Stimulated activated effector memory CD8-positive, alpha-beta T cell treated with anti-CD3 and anti-CD28 coated beads, Interleukin-12 subunit alpha, Interleukin-12 subunit beta, amount 100 ng/mL, for 72 hours (primary cell): ENCODE measurements at places on chromosomes 13 and 19.

DNA sequence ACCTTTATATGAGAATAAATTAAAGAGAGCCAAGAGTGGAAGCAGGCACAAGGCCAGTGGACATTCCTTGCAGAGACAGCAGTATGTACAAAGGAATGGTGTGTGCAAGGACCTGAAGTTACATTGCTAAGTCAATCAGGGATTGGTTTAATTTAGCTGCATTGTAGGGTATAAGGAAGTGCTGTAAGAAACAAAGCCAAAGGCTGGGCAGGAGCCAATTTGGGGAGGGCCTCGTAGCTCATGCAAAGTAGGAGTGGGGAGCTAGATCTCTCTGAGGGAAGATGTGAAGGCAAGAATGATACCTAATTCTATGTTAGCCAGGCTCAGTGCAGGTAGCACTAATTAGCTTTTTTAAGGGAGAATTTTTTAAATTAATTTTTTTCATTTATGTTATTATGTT, 76.7 kb downstream of the SLAIN1 start:
- DNase-seq: no peak

DNA sequence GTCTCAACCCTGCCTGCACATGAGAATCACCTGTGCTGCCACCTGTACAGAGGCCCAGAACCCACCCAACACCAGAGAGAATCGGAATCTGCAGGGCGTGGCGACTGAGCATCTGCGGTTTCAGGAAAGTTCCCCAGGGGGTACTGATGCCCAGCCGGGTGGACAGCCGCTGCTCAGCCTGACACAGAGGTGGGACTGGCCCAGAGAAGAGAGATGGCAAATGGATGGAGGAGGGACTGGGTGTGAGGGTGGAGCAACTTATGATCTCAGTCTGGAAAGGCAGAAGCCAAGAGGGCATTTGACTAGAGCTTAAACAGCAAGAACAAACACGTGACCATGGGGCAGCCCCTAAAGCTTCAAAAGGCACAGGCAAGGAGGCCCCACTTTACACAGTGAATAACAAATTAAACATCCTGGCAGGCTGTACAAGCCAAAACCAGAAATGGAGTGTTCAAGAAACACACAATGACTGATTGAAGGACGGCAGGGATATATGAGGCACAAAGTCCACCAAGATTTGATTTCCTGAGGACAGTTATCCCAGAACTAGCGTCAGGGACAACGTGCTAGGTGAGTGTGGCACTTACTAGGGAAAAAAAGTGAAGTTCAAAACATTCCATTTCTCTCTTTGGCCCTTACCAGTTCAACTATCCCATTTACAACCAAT, 3.1 kb downstream of the RANBP3 start:
- DNase-seq: no peak

- DNase-seq: no peak
Measured at GRCh38 chr19:54448040-54448773, 792 bp upstream of the LENG8 start.

GRCh38 chr13:60431108-60431700, 34.2 kb downstream of the TDRD3 start:
- DNase-seq: no peak

- no peak for DNase-seq
Measured at GRCh38 chr13:90232291-90232690, 1115.2 kb upstream of the MIR17HG start.

DNA sequence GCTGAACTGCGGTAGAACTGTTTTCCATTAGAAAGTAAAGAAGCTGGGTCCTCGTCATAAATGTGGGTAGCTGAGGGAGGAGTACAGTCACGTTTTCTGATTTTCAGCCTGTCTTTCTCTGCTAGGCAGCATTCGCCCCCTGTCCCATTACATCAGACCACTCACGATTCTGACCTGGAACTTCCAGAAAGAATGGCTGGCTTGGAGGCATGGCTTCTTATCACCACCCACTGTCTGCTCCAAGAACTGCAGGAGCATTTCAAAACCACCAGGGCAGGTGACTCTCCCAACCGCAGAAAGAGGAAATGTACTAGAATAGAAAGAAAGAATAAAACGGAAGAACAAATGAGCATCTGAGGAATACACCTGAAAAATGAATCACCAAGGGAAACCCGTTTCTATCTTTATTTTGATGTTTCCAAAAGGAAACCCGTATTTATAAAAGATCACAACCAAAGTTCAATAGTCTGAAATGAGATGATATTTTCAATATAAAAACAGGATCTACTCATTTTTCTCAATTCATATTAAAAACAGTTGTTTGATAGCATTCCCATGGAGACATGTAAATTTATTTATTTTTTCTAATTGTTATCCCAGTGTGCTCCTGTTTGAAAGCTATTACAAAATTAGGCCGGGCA, 22.1 kb upstream of the POMP start:
- no peak for DNase-seq

GRCh38 chr19:38502410-38503076, 69.1 kb downstream of the RYR1 start:
- no peak for DNase-seq

DNA sequence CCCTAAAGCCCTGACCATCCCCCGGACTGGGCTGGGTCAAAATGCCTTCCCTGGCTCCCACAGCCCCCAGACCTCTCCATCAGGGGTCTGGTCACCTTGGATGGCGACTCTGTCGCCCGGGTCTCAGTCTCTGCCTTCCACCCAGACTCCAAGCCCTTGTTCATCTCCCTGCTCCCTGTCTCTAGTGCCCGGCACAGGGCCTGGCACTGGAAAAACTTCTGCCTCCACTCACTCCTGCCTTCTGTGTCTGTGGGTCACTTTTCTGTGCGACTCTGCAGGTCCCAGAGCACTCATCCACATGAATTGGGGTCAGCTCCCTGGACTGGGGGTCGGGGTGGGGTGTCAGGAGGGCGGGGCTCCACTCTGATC, 1.1 kb downstream of the ZNF787 start:
- no peak for DNase-seq

GRCh38 chr19:39140594-39140993, 15.0 kb downstream of the PAK4 start:
- no peak for DNase-seq

GRCh38 chr13:61795580-61795979, 379.9 kb upstream of the PCDH20 start:
- DNase-seq: no peak

DNA sequence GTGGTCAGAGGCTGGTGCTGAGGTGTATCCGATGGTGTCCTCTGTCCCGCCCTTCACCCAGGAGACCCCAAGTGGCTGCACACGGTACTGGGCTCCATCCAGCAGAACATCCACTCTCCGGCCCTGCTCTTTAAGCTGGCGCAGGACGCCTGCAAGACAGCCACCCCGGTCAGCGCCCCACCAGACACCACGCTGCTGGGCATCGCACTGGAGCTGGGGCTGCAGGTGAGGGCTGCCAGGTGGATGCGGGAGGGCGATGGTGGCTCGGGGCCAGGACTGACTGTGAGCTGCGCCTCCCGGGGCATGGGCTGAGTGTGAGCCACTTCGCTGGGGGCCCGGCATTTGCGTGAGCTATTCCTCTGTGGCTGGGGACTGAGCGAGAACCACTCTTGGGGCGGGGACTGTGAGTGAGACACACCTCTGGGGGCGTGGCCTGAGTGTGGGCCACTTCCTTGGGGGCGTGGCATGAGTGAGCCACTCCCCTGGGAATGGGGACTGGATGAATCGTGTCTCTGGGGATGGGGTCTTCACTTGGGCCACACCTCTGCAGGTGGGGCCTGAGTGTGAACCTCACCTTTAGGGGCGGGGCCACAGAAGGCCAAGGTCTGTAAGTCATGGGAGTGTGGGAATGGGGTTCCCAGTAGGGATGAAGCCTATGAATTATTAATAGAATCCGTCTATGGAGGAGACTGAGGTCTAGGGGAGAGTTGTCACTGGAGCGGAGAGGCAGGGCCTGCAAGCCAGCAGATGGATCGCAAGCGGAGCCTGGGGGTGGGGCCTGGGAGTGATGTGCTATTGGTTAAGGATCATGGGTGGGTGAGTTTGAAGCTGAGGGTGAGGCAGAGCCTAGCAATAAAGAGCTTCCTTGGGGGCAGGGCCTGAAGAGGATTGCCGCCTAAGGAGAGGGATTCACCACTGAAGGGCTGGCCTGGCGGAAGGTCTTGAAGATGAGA, 30.5 kb downstream of the ZSWIM4 start:
- DNase-seq: no peak

DNA sequence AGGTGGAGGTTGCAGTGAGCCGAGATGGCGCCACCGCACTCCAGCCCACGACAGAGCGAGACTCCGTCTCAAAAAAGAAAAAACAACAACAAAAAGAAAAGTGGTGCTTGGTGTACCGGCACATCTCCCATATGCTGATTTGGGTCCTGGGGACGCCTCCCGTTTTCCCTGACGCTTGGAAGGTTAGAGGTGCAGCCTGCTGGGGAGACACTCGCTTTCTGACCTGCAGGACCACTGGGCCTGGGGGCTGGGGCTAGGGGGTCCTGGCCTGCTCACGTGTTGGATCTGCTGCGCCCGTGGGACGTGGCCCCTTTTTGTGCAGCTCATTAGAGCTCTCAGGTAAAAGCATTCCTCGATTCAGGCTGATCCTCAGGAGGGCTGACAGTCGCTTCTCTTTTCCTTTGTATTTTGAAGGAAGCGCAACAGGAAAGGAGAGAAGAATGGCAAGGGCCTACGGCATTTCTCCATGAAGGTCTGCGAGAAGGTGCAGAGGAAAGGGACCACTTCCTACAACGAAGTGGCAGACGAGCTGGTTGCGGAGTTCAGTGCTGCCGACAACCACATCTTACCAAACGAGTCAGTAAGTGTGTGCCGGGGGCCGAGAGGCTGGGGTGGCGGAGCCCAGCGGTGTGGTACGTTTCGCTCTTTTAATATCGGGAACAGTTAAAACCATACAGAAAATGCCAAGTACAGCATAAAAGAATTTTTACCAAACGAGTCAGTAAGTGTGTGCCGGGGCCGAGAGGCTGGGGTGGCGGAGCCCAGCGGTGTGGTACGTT, 25.1 kb downstream of the ATP4B start:
- DNase-seq: no peak

DNA sequence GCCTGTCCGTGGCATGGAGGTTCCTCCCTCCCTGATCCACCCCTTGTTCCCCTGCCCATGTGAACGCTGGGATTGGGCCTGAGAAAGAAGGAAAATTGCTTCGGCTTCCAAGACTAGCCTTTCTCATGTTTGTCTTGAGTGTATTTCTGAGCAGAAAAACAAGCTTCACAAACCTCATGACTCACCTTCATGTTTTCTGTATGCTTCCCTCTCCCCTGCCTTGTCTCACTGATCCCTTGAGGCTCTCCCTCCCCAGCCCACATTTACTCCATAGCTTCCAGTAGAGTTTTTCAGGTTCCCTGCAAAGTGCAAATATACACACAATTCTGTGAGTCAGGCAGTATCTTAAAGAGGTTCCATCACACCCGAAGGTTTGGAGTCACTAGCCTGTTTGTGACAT, 572.4 kb downstream of the UQCRFS1 start:
- no peak for DNase-seq

DNA sequence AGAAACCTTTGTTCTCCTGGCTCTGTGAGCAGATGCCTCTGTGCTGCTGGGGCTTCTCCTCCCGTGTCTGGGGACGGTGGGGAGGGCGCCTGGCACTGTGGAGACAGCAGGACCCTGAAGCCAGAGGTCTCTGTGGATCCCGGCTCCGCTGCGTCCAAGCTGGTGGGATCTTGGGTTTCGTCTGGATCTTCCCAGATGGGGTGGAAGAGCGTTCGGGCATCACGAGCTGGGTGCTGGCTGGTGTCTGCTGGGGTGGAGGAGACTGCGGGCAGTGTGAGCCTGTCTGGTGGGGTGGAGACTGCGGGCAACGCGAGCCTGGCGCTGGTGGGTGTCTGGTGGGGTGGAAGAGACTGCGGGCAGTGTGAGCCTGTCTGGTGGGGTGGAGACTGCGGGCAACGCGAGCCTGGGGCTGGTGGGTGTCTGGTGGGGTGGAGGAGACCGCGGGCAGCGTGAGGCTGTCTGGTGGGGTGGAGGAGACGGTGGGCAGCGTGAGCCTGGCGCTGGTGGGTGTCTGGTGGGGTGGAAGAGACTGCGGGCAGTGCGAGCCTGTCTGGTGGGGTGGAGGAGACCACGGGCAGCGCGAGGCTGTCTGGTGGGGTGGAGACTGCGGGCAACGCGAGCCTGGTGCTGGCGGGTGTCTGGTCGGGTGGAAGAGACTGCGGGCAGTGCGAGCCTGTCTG, 5.6 kb downstream of the TEX29 start:
- DNase-seq: no peak

DNA sequence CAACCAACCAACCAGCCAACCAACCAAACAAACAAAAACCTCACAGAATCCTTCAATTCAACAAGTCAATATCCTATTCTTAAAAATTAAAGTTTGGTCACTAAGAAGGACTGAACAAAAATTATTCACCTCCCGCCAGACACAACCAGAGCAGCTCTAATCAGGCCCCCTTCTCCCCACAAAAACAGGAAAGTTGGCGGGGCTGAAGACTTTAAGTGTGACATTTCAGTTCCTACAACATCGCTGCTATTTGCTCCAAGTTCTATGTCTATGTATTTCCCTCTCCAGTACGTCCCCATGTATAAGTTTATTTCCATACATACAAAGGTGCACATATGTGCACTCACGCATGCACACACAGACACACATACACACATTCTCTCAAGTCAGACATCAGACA, 32.8 kb upstream of the STK24 start:
- DNase-seq: no peak

GRCh38 chr13:40922437-40923040, 96.6 kb downstream of the ELF1 start:
- no peak for DNase-seq

GRCh38 chr13:75325711-75326110, 156.3 kb downstream of the TBC1D4 start:
- no peak for DNase-seq

DNA sequence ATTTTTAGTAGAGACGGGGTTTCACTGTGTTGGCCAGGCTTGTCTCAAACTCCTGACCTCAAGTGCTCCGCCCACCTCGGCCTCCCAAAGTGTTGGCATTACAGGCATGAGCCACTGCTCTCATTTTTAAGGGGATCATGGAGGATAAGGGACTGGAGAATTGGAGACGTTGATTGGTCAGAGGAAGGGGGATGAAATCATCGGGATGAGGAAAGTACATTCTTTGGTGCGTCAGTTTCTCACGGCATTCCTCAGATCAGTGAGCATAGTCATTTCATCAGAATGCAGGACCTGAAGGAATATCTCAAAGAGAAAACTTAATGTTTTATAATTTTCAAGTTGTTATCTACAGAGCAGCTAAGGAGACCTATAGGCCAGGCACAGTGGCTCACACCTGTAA, 14.0 kb downstream of the ZNF114 start:
- no peak for DNase-seq

GRCh38 chr13:39527301-39527700, 75.7 kb downstream of the LHFPL6 start:
- no peak for DNase-seq

GRCh38 chr13:66644855-66645460, 585.2 kb downstream of the PCDH9 start:
- no peak for DNase-seq

DNA sequence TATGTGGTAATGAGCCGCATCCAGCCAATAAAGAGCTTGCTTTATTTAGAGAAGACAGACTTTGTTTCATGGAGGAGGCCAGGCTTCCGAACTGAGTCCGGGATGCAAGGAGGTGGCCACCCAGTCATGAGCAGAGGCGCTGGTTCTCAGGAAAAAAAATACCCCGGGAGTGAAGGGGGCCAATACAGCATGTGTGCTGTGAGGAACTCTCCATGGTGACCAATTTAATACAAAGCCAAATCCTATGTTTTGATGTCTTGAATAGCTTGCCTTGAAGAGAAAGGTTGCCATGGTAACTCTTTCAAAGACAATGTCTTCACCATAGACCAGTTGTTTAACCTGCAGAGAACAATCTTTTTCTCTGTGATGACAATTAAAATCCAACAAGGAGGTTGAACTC, 43.4 kb upstream of the PDCD5 start:
- DNase-seq: no peak
